ENCODE measurements at places on chromosomes 1 and 21.

DNA sequence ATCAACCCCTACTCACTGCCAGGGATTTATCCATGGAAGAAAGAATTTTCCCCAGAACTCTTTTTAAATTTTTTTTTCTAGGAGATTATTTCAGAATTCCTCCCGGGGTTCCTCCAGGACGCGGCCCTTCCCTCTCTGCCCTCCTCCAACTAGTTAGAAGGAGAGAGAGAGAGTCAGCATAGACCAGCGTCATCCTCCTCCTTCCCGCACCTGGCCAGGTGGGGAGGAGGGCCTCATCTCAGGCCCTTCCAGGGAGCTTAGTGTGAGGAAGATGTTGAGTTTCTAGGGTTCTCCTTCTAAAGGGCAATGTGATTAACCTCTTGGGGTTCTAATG, 63.6 kb downstream of the CDK18 start:
- DNase-seq, result no peak

DNA sequence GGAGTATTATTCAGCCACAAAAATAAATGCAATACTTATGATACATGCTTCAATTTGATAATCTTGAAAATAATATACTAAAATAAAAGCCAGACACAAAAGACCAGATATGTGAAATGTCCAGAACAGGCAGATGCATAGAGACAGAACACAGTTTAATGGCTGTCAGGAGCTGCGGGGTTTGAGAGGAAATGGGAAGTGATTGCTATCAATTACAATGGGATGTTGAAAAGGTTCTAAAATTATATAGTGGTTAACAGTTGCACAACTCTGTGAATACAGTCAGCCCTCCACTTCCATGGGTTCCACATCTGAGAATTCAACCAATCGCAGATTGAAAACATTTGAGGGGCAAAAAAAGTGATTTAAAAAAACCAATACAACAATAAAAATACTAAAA, 54.0 kb downstream of the LTN1 start:
- DNase-seq, result no peak

DNA sequence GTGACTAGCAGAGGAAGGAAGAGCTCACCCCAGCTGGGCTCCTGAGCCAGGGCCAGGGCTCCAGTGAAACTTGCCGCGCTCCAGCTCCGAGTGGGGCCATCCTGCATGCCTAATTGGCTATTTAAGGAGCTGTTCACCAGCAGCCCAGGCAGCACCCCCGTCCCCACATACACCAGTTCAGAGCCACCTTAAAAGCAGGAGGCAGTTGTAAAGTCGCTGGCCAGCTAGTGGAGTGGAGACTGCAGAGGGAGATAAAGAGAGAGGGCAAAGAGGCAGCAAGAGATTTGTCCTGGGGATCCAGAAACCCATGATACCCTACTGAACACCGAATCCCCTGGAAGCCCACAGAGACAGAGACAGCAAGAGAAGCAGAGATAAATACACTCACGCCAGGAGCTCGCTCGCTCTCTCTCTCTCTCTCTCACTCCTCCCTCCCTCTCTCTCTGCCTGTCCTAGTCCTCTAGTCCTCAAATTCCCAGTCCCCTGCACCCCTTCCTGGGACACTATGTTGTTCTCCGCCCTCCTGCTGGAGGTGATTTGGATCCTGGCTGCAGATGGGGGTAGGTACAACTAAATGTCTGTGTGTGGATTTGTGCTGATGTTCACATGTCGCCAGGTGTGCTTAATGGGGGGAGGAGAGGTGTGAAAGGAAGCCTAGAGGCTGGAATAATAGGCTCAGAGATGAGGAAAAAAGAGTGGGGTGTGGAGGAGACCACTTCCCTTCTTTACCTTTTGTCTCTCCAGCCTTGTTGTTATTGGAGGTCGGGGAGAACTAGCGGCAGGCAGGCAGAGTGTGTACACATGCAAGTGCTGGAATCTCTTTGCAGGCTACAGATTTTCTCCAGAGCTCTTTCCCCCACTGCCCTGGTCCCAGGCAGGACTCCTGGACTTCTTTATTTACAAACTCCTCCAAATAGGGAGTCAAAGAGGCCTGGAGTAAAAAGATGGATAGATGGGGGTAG, at the start of gene CA14:
Gene CA14, plus strand, starts transcription at position 151 of the 962 bp plus-strand sequence. Its CDS starts 355 bp downstream, at position 506.
- DNase-seq, result peak; percentile 20

- DNase-seq, result no peak
These were observed 53.5 kb downstream of the KIRREL1 start for GRCh38 chr1:158046715-158047510.

DNA sequence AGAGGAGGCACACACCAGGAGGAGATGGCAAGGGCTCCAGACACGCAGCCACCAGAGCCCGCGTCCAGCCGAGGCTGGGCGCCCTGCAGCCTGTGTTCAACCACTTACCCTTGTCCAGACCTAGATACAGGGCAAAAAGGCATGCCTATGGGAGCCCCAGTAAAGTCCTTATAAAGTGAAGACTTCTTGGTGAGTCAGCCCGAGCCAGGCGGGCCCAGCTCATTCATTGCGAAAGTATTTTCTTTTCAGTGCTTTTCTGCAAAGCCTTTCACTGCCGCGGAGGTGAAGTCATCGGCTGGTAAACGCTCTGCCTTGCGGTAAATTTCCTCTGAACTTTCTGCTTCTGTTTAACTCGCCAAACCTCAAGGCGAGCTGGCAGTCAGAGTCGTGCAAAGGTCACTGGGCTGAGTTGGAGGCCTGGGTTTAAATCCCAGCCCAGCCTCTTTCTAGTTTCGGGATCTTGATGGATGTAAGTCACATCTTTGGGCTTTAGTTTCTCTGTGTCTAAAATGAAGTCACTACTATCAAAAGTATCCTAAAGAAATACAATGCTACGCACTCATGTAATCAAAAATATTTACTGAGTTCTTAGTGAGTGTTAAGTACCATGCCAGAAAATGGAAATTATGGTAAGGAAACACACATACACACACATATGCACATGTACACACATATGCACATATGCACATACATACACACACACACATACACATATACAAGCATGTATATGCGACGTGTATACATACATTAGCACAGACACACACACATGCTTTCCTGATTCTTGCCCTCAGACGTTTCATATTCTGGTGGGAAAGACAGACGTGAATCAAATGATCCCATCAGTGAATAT, 54.7 kb upstream of the IFFO2 start:
- DNase-seq, result peak; percentile 99

GRCh38 chr1:91501523-91501851, 836 bp downstream of the CDC7 start:
- no peak for DNase-seq

DNA sequence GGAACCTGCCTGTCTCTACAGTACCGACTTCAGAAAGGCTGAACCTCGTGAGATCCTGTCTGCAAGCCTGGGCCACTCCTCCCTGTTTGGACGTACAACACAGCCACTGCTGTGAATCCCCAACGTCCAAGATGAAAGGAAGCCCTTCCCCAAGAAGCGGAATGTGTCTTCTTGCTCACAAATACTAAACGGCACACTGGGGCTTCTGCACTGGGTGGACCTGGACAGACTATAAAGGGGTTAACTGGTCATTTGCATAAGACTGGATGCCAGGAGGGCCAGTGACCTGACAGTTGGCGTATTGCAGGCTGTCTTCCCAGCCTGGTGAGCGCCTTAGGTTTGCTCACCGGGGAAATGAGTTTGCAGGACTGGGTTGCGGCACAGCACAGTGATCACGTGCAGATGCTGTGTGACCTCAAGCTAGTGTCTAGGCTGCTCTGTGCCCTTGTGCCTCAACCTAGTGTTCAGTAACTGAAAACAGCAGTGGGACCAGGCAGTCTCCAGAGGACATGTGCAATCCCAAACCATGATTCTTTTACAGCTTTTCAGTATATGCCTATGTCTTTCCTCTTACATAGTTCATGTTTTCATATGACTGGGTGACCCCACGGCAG, 19.5 kb upstream of the AJAP1 start:
- DNase-seq, result no peak

GRCh38 chr1:191290441-191290840, 812.8 kb upstream of the BRINP3 start:
- no peak for DNase-seq

DNA sequence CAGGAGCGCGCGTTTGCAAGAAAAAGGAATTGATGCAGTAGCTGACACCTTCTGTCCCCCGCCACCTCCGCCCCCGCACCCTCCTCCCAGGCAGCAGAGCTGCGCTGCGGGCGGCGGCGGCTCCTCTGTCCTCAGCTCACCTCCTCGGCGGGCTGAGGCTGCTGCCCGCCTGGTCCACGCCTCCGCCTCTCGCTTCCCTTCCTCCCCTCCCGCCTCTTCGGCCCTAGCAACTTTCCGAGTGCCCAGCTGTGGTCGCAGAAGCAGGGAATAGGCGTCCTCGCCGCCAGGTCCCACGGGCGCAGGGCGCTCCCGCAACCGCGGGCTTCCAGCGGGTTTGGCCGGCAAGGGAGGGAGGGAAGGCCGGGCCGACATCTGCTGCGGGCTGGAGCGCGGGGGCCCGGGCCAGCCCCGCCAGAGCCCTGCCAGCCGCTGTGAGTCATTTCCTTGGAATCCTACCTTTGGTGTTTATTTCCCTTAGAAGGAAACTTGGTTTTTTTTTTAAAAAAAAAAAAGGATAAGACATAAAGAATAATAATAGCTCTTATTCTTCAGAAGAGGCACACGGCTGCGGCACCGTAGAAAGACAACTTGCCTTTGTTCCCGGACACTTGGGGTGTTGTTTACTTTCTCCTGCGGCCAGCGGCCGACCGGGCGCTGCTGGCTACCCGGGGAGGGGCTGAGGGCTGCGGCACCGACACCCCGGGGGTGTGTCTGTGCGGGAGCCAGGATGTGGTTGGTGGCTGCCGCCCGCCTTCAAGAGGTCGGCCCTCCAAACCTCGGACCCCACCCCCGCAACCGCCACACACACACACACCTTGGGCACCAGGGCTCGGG, 1.1 kb downstream of the SERTAD4 start:
- peak; percentile 44 for DNase-seq

- no peak for DNase-seq
These were observed 9.3 kb downstream of the SAMD11 start for GRCh38 chr1:932776-933602.

DNA sequence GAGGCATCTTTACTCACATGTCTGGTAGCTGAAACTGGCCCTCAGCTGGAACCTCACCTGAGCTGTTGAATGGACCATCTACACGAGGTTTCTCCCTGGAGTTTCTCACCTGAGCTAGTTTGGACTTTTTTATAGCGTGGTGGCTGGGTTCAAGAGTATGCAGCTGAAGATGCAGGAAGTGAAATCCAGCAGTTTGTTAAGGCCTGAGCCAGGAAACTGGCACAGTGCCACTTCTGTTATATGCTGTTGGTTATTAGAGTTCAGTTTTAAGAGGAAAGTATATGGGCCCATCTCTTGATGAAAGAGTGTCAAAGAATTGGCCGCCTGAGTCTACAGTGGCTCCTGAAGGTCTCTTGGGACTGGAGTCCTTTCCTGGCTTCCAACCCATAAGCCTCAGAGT, 35.6 kb downstream of the STUM start:
- no peak for DNase-seq

DNA sequence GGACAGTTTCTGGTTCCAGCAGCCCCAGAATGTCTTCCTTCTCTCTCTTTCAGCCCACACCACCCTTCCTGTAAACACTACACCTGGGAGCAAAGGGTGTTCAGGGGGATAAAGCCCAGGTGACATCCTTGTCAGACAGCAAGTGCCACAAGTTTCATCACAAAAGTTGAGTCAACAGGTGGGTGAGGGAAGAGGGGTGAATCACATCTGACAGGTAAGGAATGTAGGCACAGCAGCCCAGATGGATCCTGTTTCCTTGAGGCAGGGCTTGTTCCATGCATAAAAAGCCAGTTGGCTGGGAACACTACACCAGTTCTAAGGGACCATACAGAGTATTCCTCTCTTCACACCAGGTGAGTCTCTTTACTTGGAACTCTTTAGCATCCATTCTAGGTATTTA, at the start of gene SPRR1B:
Gene SPRR1B, plus strand, starts transcription at position 309 of the 400 bp plus-strand sequence. CDS start 1,143 bp downstream, outside the sequence.
- DNase-seq, result no peak

DNA sequence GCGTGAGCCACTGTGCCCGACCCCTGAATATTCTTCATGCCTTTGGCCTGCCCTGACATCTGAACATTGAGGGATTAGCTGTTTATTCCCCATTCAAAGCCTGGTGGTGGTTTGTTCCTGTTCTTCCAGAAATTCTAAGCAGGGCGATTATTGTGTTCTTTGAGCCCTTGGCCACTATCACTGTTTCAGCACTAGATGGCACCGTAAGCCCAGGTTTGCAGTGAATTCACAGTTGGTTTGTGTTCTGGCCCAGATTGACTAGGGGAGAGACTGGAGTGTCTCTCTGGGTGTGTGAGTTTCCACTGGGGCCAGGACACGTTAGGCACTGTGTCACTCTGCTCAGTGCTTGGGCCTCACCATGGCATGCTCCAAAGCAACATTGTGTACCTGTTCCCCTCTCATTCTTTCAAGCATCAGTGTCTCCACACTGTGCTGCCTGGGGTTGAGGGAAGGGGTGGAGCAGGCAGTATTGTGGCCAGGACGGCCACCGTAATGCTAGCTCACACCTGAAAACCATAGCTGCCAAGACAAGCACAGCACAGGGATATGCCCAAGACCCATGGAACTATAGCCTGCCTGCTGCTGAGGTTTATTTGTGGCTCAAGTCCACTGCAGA, 52.7 kb downstream of the PKN2 start:
- peak; percentile 54 for DNase-seq

GRCh38 chr1:242201090-242201489, 202.2 kb upstream of the MAP1LC3C start:
- no peak for DNase-seq

GRCh38 chr1:63704443-63704842, 69.4 kb upstream of the ROR1 start:
- DNase-seq, result no peak

DNA sequence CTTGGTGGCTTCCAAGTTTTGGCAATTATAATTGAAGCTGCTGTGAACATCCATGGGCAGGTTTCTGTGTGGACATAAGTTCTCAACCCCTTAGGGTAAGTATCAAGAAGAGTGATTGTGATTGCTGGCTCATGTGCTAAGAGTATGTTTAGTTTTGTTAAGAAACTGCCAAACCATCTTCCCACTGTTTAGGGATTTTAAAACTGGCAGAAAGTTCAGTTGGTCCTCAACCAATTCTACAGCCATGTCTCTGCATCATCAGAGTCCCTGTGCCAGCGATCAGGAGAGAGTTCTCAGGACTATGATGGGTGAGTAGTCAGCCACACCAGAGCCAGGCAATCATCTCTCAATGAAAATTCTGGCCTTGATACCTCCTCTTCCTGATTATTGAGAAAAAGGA, 193.8 kb downstream of the ZC3H11B start:
- DNase-seq, result no peak

GRCh38 chr1:47924270-47925048, 72.7 kb downstream of the TRABD2B start:
- no peak for DNase-seq

DNA sequence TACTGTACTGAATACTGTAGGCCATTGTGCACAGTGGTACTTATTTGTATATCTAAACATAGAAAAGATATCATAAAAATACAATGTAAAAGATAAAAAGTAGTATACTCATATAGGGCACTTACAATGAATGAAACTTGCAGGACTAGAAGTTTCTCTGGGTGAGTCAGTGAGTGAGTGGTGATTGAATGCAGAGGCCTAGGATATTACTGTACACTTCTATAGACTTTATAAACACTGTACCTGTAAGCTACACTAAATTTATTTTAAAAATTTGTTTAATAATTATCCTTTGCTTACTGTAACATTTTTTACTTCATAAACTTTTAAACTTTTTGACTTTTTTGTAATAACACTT, 82.5 kb downstream of the FGGY start:
- no peak for DNase-seq

DNA sequence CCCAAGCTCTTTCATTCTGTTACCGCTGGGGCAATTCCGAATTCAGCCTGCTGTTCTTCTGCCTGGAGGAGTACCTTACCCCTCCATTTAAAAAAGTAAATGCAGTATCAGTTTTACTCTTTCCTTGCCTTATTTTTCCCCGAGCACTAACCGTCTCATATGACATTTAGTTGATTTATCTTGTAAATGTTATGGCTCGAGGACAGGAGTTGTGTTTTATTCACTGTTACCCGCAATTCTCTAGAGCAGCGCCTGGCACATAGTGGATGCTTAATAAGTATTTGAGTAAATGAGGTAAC, 425 bp upstream of the TADA1 start:
- DNase-seq, result no peak
